DMS53 (cell line): ENCODE measurements at places on chromosomes 2 and 18.
A peak's percentile ranks its signal among the peaks of the same experiment; 100 is the strongest.

- no peak for DNase-seq
Observed at GRCh38 chr2:83233781-83234180, 1225.3 kb downstream of the SUCLG1 start.

DNA sequence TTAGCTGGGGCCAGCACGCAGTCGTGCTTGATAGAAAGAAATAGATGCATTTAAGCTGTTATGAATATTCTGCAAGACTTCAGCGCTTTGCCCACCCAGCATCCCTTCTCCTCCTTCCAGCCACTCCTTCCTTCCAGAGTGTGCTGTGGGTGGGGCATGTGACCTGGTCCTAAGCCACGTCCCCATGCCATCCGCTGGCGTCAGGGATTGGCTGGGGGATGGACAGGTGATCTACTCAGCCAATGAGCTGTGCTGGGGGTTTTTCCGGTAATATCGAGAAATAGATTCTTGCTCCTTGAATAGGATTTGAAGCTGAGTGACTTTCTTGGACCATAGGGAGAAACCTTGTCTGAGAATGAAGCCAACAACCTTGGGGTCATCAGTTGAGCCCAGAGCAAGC is 4.8 kb upstream of the ZAP70 start:
- peak; percentile 36 for DNase-seq

DNA sequence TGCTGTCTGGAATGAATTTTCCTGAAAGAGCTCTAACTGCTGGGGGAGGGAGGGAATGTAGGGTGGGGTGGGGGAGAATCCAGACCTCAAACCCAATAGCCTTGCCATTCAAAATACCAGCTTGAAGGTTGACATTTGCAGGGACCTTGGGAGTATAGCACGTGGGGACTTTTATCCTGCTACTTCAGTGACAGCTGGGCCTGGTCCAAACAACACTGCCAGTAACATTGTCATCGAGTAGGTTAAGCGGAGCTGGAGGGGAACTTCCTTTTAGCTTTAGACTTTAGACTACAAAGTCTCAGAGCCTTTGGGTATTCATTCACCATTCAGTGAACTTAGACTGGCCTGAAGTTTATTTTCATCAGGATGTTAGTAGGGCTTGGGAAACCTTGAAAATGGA is 248.7 kb downstream of the MEIS1 start:
- no peak for DNase-seq

GRCh38 chr2:159459279-159459678 is 157.1 kb downstream of the BAZ2B start:
- peak; percentile 14 for DNase-seq

- no peak for DNase-seq
Observed at GRCh38 chr2:179049203-179049545, 763 bp downstream of the CCDC141 start.

GRCh38 chr2:52818958-52819357 is 948.6 kb upstream of the CHAC2 start:
- no peak for DNase-seq

- DNase-seq, result no peak
Observed at GRCh38 chr2:176844461-176844860, 368.1 kb upstream of the HNRNPA3 start.

GRCh38 chr18:76446321-76447257 is 48.5 kb downstream of the ZNF516 start:
- DNase-seq, result no peak

- DNase-seq, result peak; percentile 19
Observed at GRCh38 chr18:64208516-64208915, 59.6 kb upstream of the LINC00305 start.

DNA sequence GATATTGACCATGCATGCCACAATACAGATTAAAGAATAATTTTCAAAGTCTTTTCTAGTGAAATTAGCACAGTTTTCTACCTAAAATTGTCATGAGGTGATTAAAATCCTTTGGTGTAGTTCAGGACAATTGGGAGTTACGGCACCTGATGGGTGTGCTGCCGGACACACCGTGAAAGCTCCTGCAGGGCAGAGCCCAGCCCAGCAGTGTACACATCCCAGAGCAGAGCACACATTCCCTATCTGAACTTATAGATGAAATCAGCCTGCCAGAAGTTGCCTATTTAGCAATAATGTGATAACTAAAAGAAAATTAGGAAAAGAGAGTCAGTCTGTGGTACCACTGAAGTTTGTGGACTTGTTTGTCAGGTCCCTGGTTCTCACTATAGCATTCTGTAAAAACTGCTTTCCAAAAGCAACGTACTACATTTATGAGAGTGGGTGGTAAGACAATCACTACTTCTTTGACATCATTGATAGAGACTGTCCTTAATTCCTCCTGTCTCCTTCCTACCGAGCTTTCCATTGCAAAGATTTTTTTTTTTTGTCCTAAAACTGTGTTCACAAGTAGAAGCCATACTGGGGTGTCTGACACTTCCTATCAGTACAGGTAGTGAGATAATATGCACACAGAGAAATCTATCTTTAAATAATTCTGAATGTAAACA is 3.4 kb downstream of the CYTIP start:
- DNase-seq, result no peak
